Memory B cell (primary cell): ENCODE measurements at places on chromosomes 16 and 17.
A peak's percentile ranks its signal among the peaks of the same experiment; 100 is the strongest.

GRCh38 chr17:77691216-77692085 lies 267.1 kb upstream of the TNRC6C start:
- DNase-seq = no peak

GRCh38 chr16:67278773-67279295 lies 498 bp upstream of the PLEKHG4 start:
- peak; percentile 20 for DNase-seq

- DNase-seq = no peak
Observed at GRCh38 chr17:80944326-80944725, 47.3 kb upstream of the CHMP6 start.

- DNase-seq = no peak
Observed at GRCh38 chr16:49510654-49511305, 137.2 kb downstream of the C16orf78 start.
